ENCODE measurements at places on chromosomes 11 and 22.

GRCh38 chr11:27472398-27473016, at the start of gene LGR4:
LGR4 (minus strand) TSS chr11:27472790; CDS start chr11:27472302, 488 bp downstream.
- no peak for DNase-seq

- DNase-seq = no peak
These were observed 48.4 kb downstream of the CHST1 start for GRCh38 chr11:45616802-45617549.

- DNase-seq = no peak
These were observed 25.8 kb downstream of the YDJC start for GRCh38 chr22:21603973-21604372.

GRCh38 chr11:34250732-34251588, 106.8 kb downstream of the ABTB2 start:
- DNase-seq = peak; percentile 46

GRCh38 chr11:92311616-92312449, 87.2 kb downstream of the FAT3 start:
- DNase-seq = no peak

GRCh38 chr22:41330169-41330568, 28.8 kb downstream of the ZC3H7B start:
- DNase-seq = no peak

DNA sequence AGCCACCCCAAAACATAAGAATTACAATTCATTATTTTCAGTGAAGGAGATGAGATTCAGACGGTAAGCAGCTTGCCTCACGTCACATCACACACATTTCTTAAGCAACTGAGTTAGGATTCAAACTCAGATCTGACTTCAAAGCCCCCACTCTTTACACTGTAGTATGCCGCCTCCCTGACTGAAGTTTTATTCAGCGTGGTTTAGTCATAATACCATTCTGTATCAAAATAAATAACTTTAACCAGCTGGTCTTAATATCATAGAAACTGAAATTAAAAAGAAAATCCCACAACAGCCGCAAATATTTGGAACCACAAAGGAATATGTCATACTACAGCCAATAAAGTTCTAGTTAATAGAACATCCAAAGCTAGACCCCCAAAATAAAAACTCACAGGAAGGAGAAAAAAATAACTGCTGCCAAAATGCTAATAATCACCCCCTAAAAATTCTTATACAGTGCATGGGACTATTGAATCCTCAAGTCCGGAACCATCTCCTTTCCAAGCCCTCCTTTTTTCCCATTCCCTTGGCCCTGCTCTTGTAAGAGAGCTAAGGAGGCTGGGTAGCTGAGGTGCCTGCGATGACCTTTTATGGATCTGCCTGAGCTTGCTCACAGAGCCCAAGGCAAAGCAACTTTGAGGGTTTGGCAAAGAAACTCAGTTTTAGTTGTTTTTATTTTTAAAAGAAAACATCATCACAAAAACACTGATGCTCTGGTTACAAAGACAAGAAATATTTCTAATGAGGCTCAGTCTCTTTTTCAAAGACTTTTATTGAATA, 334.5 kb downstream of the TTC28 start:
- no peak for DNase-seq

GRCh38 chr11:69841859-69842698, 22.9 kb upstream of the FGF3 start:
- no peak for DNase-seq

DNA sequence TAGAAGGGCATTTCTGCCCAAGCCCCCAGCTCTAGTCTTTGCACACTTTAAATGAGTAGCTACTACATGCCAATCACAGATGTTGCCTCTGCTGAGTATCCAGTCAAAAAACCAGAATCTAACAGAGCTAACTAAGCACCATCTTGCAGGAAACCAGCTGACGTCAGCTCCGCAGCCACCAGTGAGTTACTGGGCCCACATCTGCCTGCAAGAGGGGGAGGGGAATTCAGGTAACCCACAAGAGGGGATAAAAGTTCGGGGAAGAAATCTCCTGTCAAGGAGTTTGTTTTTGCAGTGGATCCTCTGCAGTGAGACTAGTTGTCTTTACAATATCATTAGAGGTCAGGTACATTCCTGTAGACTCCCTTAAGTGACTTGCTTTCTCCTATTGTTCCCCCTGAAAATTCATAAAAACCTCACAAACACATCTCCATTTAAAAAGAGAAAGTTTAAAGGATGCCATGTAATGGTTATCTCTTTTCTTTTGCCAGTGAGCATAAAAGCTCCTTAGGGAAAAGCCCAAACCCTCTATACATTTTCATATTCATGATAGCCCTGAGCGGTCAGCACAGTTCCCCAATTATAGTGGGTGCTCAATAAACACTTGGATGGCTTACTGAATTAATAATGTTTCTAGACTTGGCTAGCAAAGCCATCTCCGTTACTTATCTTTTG, 9.3 kb downstream of the CD44 start:
- DNase-seq = no peak

DNA sequence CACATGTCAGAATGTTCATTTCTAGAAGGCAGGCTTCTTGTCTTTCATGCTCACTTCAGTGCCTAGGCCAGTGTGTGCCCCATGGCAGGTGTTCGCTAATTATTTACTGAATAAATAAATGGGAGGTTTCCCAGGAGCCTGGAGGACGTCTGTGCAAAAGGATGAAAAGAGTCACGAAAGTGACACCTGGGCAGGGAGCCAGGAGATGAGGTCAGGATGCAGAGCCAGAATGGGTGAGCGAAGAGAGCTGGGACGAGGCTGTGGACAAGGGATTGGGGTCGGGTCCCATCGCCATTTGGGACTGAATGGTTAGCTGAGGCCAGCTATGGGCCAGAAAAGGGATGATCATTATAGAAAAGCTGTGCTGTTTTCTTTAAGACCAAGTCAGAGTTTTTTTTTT, 560.4 kb downstream of the TBC1D22A start:
- DNase-seq = no peak

DNA sequence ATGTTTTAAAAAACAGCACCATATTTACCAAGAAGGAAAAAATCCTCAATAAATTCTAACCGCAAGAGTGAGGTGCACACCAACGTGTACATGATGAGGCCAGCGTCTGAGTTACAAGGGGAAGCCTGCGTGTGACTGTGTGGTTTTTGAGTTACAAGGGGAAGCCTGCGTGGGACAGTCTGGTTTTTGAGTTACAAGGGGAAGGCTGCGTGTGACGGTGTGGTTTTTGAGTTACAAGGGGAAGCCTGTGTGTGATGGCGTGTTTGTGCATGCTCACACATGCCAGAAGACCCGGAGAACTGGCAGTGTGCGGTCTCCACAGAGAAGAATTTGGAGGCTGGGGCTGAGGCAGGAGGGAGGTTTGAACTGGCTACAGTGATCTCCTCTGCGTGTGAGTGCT, 1376.4 kb downstream of the TBC1D22A start:
- no peak for DNase-seq

GRCh38 chr11:66910016-66910415, 48.2 kb downstream of the PC start:
- no peak for DNase-seq

DNA sequence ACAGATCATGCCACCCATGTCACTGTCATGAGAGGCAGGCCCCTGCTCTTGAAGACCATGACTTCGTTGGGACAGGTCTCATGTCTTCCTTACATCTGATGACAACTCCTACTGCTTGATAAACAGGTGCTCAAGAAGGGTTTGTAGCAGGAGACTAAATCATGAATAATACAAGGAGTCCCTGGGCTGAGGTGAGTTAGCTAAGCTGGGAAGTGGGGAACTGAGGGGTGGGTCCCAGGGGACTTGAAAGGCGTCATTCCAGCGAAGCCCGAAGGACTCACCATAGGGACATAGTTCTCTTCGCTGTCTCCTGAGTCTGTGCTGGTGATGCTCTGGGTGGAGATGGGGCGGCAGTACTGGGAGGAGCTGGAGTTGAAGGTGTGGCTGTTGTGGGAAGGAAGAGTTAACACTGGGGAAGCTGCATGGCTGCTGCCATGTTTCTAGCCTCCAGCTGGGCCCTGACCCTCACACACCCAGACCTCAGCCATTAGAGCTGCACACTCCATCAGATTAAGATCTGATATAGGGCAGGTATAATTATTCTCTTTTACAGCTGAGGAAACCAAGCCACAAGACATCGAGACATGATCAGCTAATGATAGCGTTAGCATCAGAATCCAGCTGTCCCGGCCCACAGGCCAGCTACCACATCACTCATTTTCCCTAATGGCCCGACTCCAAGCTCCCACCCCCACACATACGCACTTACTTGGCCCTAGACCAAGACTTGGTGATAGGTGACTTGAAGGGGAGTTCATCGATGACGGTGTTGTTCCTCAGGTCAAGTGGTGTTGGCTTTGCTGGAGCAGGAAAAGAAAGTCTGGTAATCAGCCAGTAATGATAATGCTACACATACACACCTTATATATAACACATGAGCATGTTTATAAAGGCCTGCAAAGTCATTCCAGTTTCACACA, 32.9 kb downstream of the USP35 start:
- no peak for DNase-seq

- DNase-seq = peak; percentile 85
These were observed 872 bp downstream of the TMA7B start for GRCh38 chr22:39960791-39961746.

GRCh38 chr11:66438504-66439466, at the start of gene MRPL11:
MRPL11 (minus strand) TSS chr11:66438848; CDS start chr11:66438754, 94 bp downstream.
- peak; percentile 63 for DNase-seq

DNA sequence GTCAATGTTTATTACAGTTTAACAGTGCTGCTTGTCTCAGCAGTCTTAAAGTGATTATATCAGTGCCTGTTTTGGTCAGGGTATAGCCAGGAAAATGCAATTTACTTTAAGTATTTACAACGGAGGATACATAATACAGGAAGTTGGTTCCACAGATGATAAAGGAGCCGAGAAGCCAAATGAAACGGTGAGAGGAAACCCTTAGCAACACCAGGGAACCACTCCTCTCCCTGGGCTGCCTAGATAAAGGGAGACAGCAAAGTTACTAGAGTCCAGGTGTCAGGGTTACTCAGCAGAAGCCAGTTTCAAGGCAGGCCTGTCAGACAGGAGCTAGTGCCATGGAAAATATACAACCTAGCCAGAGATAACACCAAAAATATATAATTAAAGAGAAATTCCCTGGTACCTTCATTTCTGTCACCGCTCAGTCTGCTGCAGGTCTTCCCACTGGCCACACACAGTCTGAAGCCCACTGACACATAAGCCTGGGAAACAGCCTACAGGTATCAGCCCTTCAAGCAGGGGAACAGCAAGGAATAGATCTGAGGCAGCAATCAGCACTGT, 55.5 kb downstream of the FAM76B start:
- DNase-seq = no peak

DNA sequence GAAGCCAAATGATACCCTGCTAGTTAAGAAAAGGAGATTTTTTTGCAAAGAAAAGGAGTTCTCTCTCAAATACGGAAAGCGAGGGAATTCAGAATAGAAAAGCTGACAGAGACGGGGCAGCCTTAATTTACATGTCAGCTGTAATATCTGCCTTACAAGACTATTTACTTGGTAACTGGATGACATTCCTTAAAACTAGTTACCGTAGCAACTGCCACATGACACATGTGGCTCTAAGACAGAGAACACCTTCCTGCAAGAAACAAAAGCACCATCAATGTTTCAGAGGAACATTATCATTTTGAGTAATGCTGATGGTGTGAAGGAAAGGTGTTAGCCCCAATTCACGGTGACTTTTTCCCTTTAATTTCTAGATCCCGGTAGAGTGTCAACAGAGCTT, 222.1 kb downstream of the LRRC4C start:
- DNase-seq = no peak

- no peak for DNase-seq
These were observed 55.8 kb downstream of the ELFN2 start for GRCh38 chr22:37371491-37371890.

GRCh38 chr11:76782531-76783293, 444 bp upstream of the TSKU start:
- peak; percentile 64 for DNase-seq

GRCh38 chr11:20627026-20627425, 27.6 kb downstream of the SLC6A5 start:
- DNase-seq = no peak

DNA sequence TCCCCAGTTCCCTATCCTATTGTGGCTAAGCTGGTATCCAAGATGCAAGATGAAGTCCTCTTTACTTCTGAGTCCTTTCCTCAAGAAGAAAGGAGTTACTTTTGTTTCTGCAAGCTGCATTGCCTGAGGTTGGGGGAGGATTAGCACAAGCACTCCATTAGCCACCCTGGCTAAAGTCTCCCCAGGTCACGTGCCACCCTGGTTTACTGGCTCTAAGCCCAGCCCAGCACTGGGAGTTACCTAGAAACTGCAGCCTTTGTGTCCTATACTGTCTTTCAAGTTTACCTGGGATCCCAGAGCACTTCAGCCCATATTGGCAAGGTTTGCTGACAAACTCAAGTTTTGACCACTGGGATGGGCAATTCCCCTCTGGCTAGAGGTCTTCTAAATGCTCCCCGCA, 78.4 kb upstream of the DBX1 start:
- DNase-seq = no peak

DNA sequence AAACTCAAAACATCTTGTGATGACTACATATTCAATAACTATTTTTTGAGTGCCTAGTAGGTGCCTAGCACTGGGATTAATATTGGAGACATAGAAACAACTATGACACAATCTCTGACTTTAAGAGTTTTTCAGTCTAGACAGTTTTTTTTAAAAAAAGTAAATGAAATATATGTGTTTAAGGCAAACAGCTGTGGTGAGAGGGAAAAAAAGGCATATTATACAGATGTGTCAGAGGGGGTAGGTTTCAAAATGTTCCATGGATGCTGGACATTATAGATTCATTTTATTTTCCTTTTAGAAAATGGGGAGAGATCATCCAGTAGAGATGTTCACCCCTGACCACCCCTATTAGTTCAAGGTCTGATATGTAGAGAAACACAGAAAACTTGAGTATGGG, 90.8 kb downstream of the LUZP2 start:
- DNase-seq = no peak

- DNase-seq = no peak
These were observed 10.1 kb downstream of the KRTAP5-5 start for GRCh38 chr11:1639666-1640065.

DNA sequence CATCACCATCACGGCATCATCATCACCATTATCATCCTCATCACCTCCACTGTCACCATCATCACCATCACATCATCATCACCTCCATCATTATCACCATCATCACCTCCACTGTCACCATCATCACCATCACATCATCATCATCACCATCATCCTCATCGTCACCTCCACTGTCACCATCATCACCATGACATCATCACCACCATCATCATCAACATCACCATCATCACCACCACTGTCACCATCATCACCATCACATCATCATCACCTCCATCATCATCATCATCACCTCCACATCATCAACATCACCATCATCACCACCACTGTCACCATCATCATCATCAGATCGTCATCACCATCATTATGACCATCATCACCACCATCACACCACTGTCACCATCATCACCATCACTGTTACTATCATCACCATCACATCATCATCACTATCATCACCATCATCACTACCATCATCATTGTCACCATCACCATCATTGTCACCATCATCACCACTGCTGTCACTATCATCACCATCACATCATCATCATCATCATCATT, 32.8 kb downstream of the PARVG start:
- no peak for DNase-seq

All from stimulated activated CD8-positive, alpha-beta memory T cell treated with anti-CD3 and anti-CD28 coated beads, Interleukin-7, amount 100 ng/mL, for 48 hours (primary cell).